Effector CD4-positive, alpha-beta T cell (primary cell): ENCODE measurements at places on chromosomes 3 and 15.

- no peak for DNase-seq
These were observed 319.6 kb upstream of the IL12A start for GRCh38 chr3:159668990-159669476.

DNA sequence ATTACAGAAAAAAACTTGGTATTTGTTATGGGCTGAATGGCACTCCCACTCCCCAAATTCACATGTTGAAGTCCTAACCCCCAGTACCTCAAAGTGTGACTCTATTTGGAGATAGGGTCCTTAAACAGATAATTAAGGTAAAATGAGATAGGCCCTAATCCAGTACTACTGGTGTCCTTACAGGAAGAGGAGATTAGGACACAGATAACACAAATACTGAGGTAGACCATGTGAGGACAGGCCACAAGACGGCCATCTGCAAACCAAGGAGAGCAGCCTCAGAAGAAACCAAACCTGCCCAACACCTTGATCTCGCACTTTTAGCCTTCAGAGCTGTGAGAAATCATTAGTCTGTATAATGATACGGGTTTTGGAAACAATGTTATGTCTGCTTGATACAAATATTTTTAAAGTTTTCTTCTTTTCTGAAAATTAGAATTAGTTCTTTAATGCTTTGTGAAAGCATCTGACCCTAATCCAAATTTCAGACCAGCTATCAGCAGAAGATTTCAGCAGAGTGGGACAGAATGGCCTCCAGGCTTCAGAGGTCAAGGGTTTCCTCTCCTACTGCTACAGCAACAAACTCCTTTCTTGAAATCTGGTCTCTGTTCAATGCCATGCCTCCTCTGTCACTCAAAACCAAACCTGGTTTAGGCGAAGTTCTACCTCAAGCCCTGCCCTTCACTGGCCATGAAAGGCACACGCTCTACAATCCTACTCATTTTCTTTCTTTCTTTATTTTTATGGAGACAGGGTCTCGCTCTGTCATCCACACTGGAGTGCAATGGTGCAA, 22.0 kb upstream of the HDC start:
- no peak for DNase-seq

DNA sequence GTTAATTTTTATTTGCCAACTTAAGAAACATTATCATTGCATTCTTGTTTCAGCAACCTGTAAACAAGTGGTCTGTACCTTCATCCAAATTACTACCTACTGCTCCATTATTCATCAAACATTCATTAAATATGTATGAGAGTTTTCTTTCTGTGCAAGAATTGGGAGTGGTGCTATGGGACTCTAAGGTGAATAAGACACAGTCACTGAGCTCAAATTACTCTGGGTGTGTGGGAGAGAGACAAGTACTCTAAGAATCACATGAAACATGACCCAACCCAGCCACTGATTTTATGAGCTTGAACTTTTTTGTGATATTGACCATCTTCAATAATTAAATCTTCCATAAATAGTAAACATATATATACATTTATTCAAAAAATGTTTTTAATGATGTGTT, 227.2 kb upstream of the TP63 start:
- no peak for DNase-seq

GRCh38 chr15:95432878-95433405, 897.6 kb upstream of the NR2F2 start:
- DNase-seq = no peak

- no peak for DNase-seq
These were observed 265.6 kb downstream of the ARRDC4 start for GRCh38 chr15:98226149-98226548.
